ENCODE measurements at places on chromosomes 1 and 21. TPM values are rescaled to one million over a fixed set of nuclear protein-coding genes. Genes with fewer than 3 reads are reported as not detected.

Gene TMEM81
- 5.4 TPM for total RNA-seq

Gene TSPEAR
- not detected for total RNA-seq

Gene ETV3
- 29.7 TPM for total RNA-seq

Gene PDZK1
- total RNA-seq: 1.0 TPM

Gene CFAP74
- total RNA-seq: 0.12 TPM

Gene TRIM62
- total RNA-seq: 8.6 TPM

Gene CAMK1G
- 1.8 TPM for total RNA-seq

Gene FAM131C
- total RNA-seq: 0.48 TPM

Gene CA6
- not detected for total RNA-seq

Gene TFF3
- total RNA-seq: not detected

Gene SH2D1B
- not detected for total RNA-seq

Gene REG4
- not detected for total RNA-seq

Gene TBX19
- 0.93 TPM for total RNA-seq

Gene ROR1
- 10.8 TPM for total RNA-seq

Gene FNDC5
- total RNA-seq: 28.7 TPM

Measured in neural crest cell (in vitro differentiated cells).